ENCODE measurements at places on chromosomes 13 and 19. TPM values are rescaled to one million over a fixed set of nuclear protein-coding genes. Genes with fewer than 3 reads are reported as not detected.

Gene RNF6
- total RNA-seq = 14.9 TPM

GRCh38 chr13:73715114-73715910 is 418.9 kb downstream of the KLF12 start:
- H3K27ac ChIP-seq = no peak overlapping the region
- peaks cover 3% of the 10 kb centered on the region for H3K27me3 ChIP-seq
- no peak overlapping the region for H3K4me3 ChIP-seq

DNA sequence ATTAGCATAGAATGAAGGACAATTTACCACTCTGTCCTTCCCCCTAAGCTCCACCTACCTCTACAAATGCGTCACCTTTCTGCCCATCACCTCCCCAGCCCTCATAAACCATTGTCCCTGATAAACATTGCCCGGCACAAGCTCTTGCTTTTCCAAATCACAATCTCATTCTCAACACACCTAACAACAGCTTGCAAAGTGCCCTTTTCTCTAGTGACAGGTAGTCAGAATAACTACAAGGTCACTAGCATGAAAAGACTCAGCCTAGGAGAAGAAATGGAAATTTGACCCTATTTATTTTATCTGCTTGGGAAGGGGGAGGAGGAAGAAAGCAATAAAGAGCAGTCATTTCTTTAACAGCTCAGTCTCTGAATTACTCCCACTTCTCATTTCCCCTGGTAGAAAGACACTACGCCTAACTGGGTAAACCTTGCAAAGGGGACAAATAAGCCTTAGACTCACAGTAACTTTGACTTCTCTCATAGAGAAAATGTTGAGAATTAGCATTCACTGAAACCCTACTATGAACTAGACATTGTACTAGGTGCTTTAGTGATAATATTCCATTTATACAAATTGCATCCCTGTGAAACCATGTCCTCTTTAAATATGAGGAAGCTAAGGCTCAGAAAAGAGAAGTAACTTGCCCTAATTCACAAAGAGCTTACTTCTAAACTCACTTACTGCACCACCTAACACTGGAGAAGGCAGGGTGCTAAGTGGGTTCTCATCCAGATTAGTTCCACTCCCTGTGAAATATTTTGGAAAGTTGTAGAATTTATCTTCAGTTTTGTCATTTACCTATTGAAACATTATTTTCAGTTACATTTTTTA is 116.2 kb upstream of the FNDC3A start:
- DNase-seq = no peak
- no peaks in the 10 kb centered on the region for H3K36me3 ChIP-seq
- H3K27ac ChIP-seq = no peak overlapping the region

DNA sequence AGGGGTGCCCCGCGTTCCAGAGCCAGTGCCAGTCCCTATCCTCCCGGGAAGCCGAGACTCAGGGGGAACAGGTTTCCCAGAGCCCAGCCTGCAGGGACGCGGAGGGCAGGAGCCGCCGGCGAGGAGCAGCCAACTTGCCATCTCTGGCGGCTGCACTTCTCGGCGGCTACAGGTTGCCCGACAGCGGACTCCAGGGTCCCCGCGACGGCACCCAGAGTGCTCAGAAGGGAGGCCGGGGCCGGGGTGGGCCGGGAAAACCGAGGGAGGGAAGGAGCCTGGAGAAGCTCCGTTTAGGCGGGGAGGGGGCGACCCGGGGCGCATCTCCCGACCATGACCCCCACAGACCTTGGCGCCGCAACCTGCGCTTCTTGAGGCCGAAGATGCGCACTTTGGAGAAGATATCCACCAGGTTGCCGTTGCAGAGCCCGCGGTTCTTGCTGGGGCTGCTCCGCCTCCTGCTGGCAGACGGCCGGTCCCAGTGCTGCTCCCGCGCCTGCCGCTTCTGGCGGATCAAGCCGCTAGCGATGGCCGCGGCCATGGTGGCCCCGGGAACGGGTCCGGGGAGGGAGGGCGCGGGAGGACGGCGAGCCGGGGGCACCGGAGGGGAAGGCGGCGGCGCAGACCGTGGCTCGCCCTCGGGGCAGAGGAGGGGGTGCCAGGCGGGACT is 463.8 kb downstream of the ITGBL1 start:
- peak; percentile 87 for DNase-seq
- no peaks in the 10 kb centered on the region for H3K36me3 ChIP-seq
- H3K27me3 ChIP-seq = peaks cover 7% of the 10 kb centered on the region
- no peak overlapping the region for H3K27ac ChIP-seq
- H3K4me3 ChIP-seq = peak overlapping the region; percentile 77

- H3K36me3 ChIP-seq = no peaks in the 10 kb centered on the region
- DNase-seq = no peak
- H3K27me3 ChIP-seq = no peaks in the 10 kb centered on the region
- H3K27ac ChIP-seq = no peak overlapping the region
Observed at GRCh38 chr13:46367617-46368327, 19.3 kb downstream of the RUBCNL start.

GRCh38 chr19:8132858-8133458 is 16.4 kb downstream of the FBN3 start:
- H3K4me1 ChIP-seq = no peaks in the 10 kb centered on the region
- no peak overlapping the region for H3K27ac ChIP-seq
- H3K4me3 ChIP-seq = no peak overlapping the region
- H3K27me3 ChIP-seq = no peaks in the 10 kb centered on the region
- no peak for DNase-seq
- H3K36me3 ChIP-seq = no peaks in the 10 kb centered on the region
